ENCODE measurements at places on chromosomes 16 and 17.

- no peak for DNase-seq
Measured at GRCh38 chr17:35872196-35872980, 3.7 kb upstream of the HEATR9 start.

DNA sequence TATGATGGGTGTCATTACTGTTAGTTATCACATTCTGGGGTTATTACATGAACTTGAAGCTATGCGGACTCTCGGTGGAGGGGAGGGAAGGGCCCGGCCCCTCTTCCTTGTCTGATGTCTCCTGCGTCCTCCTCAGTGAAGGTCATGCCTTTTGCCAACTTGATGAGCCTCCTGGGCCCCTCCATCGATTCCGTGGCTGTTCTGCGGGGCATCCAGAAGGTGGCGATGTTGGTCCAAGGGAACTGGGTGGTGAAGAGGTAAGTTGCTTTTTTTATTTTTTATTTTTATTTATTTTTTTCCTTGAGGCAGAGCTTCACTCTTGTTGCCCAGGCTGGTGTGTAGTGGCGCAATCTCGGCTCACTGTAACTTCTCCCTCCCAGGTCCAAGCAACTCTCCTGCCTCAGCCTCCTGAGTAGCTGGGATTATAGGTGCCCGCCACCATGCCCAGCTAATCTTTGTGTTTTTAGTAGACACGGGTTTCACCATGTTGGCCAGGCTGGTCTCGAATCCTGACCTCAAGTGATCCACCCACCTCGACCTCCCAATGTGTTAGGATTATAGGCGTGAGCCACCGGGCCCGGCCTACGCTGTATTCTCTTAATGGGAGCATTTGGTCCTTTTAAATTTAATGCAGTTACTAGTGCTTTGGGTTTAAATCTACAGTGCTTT is 21.6 kb downstream of the POLR3E start:
- peak; percentile 21 for DNase-seq

DNA sequence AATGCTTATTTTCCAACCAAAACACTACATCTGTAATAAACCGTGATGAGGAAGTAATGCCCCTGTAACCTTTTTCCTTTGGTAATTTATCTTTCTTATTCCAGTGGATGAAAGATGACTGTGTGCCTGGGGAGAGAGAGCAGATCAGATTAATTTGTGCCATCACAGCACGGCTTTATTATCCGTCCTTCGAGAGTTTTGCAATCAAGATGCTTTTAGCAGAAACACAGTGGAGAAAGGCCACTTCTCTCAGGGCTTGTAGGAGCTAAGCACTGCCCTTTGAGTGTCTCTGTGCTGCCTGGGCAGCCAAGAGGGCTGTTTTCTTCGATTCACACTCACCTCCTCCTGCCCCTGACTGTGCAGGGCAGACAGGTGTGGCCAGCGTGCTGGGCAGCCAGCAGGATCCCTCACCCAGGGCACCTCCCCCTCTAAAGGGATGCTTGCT is 190.2 kb downstream of the PRKCA start:
- DNase-seq = no peak

GRCh38 chr17:34979650-34980352 is 511 bp upstream of the LIG3 start:
- DNase-seq = no peak

GRCh38 chr17:80023481-80024205 is 12.0 kb downstream of the TBC1D16 start:
- no peak for DNase-seq

DNA sequence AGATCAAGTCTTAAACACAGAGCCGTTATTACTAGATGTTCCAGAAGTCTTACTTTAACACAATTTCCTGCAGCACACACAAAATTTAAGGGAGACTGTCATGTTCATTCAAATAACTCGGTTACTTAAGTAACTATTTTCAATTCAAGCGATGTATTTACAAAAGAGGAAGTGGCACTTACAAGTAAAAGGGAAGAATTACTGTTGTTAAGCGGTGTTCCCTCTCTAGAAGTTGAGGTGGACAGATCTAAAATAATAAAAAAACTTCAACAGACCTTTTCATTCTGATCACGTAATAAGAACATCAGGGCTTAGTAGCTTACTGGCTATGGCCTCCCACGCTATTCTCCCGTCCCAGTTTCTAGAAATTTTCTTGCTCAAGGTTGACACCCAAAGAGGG is 26.2 kb upstream of the TXNDC11 start:
- no peak for DNase-seq

- DNase-seq = no peak
Measured at GRCh38 chr17:13933441-13934276, 135.6 kb upstream of the COX10 start.

GRCh38 chr16:84086341-84086740 is 30.4 kb downstream of the MBTPS1 start:
- no peak for DNase-seq
